B cell (primary cell): ENCODE measurements at places on chromosomes 6 and 20. TPM values are rescaled to one million over a fixed set of nuclear protein-coding genes. Genes with fewer than 3 reads are reported as not detected.

DNA sequence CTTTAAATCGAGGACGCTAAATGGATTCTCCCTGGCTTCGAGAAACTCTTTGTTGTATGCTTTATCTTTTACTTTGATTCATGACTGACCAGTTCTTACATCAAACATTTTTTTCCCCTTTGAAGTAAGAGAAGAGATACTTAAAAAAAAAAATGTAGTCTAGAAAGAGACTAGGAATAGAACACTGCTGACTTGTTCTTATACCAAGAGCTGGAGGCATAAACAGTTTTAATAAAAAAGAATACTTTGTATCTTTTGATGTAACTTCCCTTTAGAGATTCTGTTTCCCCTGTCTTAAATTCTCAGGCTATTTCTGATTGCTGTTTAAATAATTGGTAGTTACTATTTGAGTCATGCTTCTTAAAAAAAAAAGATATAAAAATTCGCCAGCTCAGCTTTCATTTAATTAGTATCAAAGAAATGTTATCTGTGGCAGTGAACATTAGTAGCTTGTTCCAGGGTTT, 4.8 kb downstream of the ASXL1 start:
- H3K36me3 ChIP-seq: peaks cover 1% of the 10 kb centered on the region
- no peak overlapping the region for H3K4me3 ChIP-seq
- no peaks in the 10 kb centered on the region for H3K27me3 ChIP-seq

The TGM3 gene
- not detected in 2 replicates for total RNA-seq

DNA sequence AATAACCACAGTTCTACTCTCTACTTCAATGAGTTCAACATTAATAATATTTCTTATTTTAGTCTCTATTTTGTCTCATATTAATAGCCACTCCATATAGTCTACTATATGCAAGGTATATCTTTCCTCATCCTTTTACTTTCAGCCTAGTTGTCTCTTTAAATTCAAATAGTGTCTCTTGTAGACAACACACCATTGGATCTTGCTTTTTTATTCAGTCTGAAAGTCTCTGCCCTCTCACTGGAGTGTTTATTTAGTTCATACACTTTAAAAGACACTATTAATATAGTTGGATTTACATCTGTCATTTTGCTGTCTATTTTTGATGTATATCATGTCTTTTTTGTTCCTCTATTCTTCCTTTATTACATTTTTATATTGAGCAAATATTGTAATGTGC, 103.5 kb downstream of the RFPL4B start:
- no peaks in the 10 kb centered on the region for H3K4me1 ChIP-seq
- no peaks in the 10 kb centered on the region for H3K27me3 ChIP-seq
- no peak for DNase-seq
- no peak overlapping the region for H3K27ac ChIP-seq
- H3K4me3 ChIP-seq: no peak overlapping the region

The DEF6 gene
- 105 and 116 TPM in 2 replicates for total RNA-seq

- no peaks in the 10 kb centered on the region for H3K4me1 ChIP-seq
- no peak within 1 kb of the TSS for H3K27ac ChIP-seq
- H3K4me3 ChIP-seq: no peak within 1 kb of the TSS
- no peak for DNase-seq
- H3K27me3 ChIP-seq: no peaks in the 10 kb centered on the region
Measured at GRCh38 chr20:768426-768978, at the start of gene SLC52A3. Gene SLC52A3 (minus strand): TSS chr20:768500. CDS start chr20:765774, 2,726 bp downstream.

DNA sequence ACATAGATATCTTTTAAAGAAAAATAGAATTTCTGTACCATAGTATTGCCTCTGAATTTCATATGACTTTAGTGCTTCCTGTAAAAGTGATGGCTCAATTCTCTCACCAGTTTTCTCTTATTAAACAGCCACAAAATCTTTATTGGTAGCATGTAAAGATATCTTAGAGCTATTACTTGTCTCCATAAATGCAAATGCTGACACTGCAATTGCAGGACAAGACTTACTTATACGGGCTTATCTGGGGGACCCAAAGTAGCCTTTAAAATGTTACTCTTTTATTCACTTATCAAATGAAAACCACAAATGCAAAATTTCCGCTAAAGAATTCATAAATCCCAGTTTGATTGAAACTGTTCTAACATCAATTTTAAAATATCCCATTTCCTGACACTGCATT, 287.1 kb upstream of the SPTLC3 start:
- H3K27ac ChIP-seq: no peak overlapping the region
- DNase-seq: no peak
- no peaks in the 10 kb centered on the region for H3K36me3 ChIP-seq
- H3K4me1 ChIP-seq: no peaks in the 10 kb centered on the region

DNA sequence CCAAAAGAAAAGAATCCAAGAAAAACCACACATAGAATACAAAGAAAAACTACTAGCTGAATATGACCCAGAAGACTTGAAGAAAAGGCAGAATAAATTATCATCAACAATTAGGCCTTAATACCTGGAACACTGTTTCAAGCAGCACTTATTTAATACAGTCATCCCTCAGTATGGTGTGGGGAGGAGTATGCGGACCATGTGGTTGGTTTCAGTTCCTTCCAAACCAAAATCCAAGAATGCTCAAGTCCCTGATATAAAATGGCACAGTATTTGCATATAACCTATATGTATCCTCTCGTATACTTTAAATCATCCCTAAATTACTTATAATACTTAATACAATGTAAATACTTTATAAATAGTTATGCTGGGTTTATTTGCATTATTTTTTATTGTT, 16.1 kb downstream of the CDK19 start:
- H3K4me3 ChIP-seq: no peak overlapping the region
- no peaks in the 10 kb centered on the region for H3K27me3 ChIP-seq
- peaks cover 22% of the 10 kb centered on the region for H3K4me1 ChIP-seq
- H3K27ac ChIP-seq: no peak overlapping the region

The TCP11 gene
- total RNA-seq: not detected in 2 replicates

DNA sequence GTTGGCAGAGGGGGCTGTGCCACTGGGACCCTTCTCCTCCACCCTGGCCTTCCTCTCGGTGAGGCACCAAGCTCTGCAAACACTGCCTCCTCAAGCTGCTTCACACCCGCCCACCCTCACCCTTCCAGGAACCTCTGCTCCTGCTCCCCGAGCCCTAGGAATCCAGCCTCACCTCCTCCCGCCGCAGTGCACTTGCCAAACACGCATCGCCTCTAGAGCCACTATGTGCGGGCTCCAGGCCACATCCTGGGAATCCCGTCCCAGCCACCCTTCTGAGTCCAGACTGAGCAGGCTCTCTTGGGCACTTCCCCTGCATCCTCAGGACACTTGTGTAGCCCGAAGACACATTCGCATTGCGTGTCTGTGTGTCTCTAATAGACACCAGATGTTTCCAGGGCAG, 18.5 kb downstream of the PSMG4 start:
- no peaks in the 10 kb centered on the region for H3K36me3 ChIP-seq
- H3K27ac ChIP-seq: no peak overlapping the region
- peaks cover 3% of the 10 kb centered on the region for H3K4me1 ChIP-seq
- H3K4me3 ChIP-seq: no peak overlapping the region
- H3K27me3 ChIP-seq: no peaks in the 10 kb centered on the region

The PHACTR1 gene
- total RNA-seq: 121 and 129 TPM in 2 replicates

The SEL1L2 gene
- total RNA-seq: not detected in 2 replicates

DNA sequence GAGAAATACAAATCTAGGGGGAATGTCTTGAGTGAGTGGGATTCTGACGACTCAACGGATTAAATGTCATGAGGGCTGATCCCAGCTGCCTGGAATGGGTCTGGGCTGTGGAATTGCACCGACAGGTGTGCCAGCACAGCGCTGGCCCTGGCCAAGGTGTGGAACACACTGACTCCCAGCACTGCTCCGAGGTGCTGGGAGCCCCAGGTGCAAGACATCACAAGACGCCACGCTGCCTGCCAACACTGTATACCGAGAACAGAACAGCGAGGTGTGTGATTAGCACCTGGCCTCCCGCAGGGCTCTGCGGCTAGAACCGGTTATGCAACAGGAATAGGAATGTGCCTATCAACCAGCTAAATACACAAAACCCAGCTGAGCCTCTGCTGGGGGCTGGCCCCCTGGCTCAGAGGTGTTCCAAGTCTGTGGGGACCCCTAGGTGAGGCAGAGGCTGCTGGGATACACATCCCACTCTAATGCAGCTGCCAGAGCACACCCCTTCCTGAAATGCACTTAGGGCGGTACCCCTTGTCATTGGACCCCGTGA, 24.8 kb upstream of the APMAP start:
- peaks cover 85% of the 10 kb centered on the region for H3K36me3 ChIP-seq
- no peak overlapping the region for H3K27ac ChIP-seq
- DNase-seq: no peak
- H3K4me1 ChIP-seq: no peaks in the 10 kb centered on the region

DNA sequence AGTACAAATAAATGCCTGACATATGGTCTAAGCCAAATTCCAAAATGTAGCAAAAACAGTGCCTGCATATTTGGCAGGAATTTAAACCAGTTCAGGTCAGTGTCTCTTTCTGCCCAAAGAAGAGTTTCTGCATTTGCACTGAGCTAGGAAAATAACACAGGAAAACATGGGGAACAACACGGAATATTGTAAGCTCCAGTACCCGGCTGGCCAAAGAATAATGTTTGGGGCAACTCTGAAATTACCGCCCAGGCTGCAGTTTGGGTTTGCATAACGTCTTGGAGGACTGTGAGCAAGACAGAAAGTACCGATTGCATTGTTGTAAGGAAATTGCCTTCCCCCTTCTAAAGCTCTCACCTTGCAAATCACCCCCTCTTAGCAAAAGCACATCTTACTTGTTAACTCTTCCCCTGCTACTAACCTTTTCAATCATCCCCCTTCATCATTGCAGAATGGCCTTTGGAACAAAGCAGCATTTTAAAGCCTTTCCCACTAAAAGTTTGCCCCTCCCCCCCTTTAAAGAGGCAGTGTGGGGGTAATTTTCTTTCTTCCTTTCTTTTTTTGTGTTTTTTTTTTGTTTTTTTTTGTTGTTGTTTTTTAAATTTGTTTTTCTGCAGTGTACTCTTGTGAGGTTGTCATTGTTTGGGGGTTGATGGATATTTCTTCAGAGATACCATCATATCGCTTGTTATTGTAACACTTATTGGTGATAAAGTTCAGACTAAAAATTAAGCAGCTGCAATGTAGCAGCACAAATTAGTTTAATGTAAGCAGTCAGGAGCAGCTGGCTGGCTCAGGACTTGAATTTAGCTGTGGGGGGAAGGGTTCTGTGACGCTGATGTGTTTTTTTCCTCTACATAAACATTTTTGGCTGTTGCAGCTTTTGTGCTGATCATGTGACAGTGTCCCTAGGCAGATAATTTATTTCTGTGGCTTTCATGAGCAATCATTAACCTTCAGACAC, 100.0 kb upstream of the CITED2 start:
- no peak for DNase-seq
- no peaks in the 10 kb centered on the region for H3K4me1 ChIP-seq
- H3K4me3 ChIP-seq: no peak overlapping the region

The TFAP2C gene
- total RNA-seq: not detected in 2 replicates

The LY6G6C gene
- total RNA-seq: not detected in 2 replicates

The TTLL9 gene
- 0.74 and 1.2 TPM in 2 replicates for total RNA-seq

GRCh38 chr6:111957623-111958315, 84.5 kb upstream of the FYN start:
- no peak overlapping the region for H3K27ac ChIP-seq
- H3K36me3 ChIP-seq: no peaks in the 10 kb centered on the region
- H3K27me3 ChIP-seq: no peaks in the 10 kb centered on the region
- no peak for DNase-seq
- no peak overlapping the region for H3K4me3 ChIP-seq
- H3K4me1 ChIP-seq: no peaks in the 10 kb centered on the region

GRCh38 chr6:15524861-15525401, 137.9 kb downstream of the DTNBP1 start:
- H3K36me3 ChIP-seq: peaks cover 79% of the 10 kb centered on the region
- no peak overlapping the region for H3K27ac ChIP-seq

DNA sequence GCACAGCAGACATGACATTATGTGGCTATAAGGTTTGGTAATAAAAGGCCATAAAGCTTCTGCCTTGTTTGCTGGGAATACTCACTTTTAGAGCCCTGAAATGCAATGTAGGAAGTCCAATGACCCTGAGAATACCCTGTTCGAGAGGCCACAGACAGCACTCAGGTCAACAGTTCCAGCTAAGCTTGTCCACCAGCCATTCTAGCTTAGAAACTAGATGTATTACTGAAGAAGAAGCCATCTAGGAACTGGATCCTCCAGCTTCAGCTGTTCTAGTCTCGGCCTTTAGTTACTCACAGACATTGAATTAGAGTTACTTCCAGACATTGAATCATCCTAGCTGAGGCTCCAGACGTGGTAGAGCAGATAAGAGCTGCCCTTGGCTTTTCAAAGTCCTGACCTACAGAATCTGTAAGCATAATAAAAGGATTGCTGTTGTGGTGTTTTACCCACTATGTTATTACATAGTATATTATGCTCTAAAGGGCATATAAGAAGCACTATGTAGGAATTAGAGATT, 84.9 kb downstream of the MMS22L start:
- no peaks in the 10 kb centered on the region for H3K36me3 ChIP-seq
- no peak for DNase-seq
- H3K4me3 ChIP-seq: no peak overlapping the region
- no peak overlapping the region for H3K27ac ChIP-seq
- no peaks in the 10 kb centered on the region for H3K4me1 ChIP-seq

The BPHL gene
- total RNA-seq: 14.3 and 16.3 TPM in 2 replicates

DNA sequence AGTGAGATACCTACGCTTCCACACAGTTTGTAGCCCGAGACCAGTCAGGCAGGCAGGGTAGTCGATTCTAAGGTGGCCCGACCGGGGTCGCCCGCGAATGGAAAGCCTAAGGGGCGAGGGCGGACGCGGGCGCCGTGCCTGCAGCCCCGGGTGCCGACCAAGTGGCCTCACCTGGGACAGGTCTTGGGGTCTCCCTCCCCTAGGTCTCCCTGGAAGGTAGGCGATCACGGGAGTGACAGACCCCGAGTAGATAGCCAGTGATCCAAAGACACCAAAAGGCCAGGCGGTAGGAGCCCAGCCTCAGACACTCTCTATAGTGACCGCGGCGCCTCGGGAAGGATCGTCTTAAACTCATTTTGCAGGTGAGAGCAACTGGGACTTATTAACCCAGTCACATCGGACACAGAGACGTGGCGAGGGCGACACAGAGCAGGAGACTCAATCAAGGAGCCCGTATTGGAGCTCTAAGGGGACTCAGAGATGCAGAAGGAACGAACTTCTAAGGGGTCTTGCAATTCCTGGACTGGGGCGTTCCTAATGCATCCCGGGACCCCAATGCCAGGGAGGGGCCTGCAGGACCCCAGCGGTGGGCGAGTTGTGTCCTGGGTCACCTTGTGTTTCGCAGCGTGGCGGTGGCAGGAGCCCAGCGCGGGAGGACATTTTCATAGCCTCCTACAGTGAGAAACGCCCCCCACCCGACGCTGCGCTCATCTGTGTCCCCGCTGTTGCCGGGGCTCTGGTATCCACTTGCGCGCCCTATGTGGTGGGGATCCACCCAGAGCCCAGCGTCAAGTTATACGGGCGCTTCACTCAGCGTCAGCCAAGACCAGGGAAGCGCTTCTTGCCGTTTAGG, 2.1 kb upstream of the VSX1 start:
- no peaks in the 10 kb centered on the region for H3K36me3 ChIP-seq
- H3K4me1 ChIP-seq: peaks cover 26% of the 10 kb centered on the region
- H3K4me3 ChIP-seq: no peak overlapping the region
- no peak for DNase-seq
- no peak overlapping the region for H3K27ac ChIP-seq
- H3K27me3 ChIP-seq: no peaks in the 10 kb centered on the region

- H3K27ac ChIP-seq: no peak overlapping the region
- no peak for DNase-seq
- H3K4me1 ChIP-seq: no peaks in the 10 kb centered on the region
- H3K36me3 ChIP-seq: no peaks in the 10 kb centered on the region
Measured at GRCh38 chr6:139475241-139475640, 100.8 kb upstream of the CITED2 start.
